Frontal cortex (tissue), 4 donors: ENCODE measurements at places on chromosomes 3 and 15.

DNA sequence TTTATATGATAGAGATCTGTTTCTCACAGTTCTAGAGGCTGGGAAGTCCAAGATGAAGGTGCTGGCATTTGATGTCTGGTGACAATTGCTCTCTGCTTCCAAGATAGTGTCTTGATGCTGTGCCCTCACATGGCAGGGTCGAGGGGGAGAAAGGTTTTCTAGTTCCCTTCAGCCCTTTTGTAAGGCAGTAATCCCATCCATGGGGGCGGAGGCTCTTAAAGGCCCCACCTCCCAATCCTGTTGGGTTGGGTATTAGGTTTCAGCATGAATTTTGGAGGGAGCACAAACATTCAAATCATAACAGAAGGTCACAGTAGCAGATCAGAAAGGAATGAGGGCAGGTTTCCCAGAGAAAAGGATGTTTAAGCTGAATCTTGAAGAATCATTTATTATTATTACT is 601.7 kb upstream of the ZNF717 start:
- no peak for DNase-seq

DNA sequence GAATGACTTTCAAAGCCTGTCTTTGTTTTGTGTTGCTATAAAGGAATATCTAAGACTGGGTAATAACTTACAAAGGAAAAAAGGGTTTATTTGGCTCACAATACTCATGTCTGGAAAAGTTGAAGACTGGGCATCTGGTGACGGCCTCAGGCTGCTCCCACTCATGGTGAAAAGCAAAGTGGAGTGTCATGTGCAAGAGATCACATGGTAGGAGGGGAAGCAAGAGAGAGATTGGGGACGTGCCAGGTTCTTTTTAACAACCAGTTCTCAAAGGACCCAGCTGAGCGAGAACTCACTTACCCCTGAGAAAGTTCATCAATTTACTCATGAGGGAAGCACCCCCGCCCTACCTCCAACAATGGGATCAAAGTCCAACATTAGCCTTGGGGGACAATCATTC is 929.4 kb downstream of the ROBO1 start:
- DNase-seq, result no peak

- DNase-seq, result no peak
Measured at GRCh38 chr3:117350371-117350770, 640.8 kb downstream of the TUSC7 start.

DNA sequence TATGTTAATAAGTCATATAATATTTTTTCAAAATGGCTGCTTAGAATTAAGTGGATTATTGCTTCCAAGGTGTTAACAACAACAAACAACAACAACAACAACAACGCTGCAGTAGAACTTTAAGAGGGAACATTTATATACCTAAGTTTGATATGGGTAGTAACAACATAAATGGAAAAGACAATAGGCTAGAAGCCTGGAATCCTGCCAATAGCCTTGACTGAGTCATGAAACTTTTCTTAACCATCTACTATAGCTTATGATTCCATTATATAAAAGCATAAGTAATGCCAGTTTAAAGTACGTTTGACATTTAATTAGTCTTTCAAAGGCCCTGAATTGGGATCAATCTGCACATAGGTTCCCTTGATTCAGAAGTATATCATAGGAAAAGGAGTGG is 31.2 kb downstream of the SATB1 start:
- DNase-seq, result no peak

DNA sequence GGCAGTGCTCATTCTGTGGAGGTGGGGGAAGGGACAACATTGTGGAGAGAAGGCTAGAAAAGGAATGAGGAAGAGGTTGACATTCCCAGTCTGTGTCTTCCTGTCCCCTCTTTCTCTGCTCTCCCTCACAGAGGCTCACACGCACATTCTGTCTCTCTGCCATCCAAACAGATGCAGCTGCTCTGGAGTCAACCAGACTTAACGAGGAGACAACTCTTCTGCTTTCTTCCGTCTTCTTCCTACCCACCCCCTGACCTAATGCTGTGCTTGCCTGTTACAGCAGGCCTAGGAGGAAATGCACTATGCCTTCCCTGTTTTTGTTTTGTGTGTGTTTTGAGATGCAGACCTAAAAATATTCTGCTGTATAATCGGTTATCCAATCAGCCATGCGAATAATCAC is 121.9 kb downstream of the CACNA1D start:
- DNase-seq, result no peak

DNA sequence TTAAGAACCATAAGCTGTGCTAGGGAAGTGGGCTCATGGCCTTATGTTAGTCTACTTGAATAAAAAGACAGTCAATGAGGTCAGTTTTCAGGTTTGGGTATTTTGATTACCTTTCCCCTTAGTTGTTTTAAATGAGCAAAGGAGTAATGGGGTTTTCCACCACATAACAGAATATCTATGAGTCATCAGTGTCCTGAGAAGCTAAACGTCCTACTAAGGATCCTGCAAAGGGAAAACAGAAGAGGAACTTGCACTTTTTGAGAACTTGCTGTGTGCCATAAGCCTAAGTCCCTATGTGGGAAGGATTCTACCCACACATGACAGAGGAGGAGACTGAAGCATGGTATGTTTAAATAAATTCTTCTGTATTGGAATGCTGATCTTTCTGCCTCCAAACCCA is 292.8 kb upstream of the TMC3 start:
- DNase-seq, result no peak

- no peak for DNase-seq
Measured at GRCh38 chr3:196275126-196275525, 12.4 kb downstream of the PCYT1A start.

DNA sequence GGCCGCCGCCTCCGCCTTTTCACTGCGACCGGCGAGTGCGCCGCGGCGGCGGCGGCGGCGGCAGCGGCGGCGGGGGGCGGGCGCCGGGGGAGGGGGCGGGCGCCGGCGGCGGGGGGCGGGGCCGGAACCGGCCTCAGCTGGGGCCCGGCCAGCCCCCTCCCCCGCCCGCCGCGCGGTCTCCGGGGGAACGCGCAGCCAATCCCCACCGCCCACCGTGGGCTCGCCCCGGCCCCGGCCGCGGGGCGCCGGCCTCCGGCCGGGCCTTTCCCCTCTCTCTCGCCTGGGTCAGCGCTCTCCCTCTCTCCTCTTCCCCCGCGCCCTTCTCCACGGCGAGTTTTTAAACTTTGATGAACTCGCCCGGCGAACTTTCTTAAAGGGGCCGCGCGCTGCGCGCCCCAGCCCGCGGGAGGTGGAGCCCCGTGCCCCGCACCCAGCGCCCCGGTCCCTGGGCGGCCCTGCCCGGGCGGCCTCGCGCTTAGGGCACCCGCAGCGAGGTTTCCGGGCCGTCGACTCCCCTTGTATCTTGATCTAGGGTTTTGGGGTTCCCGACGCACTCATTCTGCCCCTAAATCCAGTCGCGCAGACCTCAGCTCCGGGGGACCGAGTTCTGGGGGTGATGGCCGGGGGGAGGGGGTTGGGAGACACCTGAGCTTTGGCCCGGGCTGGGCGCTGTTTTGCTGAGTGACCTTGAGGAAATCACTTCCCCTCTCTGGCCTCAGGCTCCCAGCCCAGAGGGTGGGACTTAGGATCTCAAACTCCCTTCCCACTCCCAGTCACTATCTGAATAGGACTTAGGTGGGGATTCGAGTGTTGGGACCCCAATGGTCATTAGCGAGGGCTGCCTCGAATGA is at the start of gene RBPMS2:
RBPMS2 (minus strand) TSS at position 39 of the 851 bp plus-strand sequence. CDS start 270 bp downstream, outside the sequence.
- peak; percentile 51 for DNase-seq

DNA sequence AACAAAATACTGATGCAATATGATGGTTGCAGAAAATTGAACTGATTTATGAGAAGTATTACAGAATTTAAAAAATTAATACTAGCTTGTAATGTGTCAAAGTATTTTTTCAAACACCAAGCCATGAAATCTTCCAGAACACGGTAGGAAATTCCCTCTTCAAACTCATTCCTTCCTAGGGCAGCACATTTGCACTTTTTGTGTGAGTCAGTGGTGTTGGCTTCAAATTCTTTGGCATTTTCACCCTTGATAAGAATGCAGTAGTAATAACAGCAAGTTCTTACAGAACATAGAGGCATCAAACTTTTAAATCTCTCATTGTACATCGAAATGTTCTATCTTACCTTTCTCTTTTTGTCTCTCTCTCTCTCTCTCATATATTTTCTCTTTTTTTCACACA is 191.8 kb downstream of the CGGBP1 start:
- no peak for DNase-seq

DNA sequence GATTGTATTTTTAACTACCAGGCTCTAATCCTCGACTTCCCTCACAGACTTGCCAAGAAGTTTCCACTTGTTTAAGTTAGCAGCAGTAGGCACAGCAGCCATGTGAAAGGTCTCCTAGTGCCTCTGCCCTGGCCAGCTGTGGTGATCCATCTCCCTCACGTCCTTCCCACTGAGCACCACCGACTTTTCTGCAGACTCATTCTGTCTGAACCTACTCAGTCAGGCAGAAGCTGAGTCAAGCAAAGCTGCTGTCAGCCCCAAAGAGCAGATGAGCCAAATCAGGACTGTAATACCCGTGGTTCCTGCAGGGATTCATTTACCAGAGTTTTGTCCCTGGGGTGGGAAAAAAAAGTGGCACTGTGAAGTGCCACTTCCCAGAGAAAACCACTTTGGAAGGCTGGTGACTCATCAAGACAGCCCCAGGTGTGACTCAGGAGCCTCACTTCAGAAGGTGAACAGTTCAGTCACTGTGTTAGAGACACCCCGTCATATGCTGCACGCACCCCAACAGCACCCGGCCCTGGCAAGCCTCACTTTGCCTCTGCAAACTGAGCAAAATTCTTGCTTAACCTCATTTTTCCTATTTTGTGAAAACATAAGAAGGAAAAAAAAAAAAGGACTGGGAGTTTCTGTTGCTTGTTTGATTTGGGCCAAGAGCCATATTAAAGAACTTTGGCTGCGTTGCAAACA is 76.0 kb downstream of the WWTR1 start:
- peak; percentile 12 for DNase-seq

- DNase-seq, result no peak
Measured at GRCh38 chr3:44835684-44836083, 26.0 kb upstream of the TMEM42 start.
